ENCODE measurements at places on chromosomes 2 and 18.

DNA sequence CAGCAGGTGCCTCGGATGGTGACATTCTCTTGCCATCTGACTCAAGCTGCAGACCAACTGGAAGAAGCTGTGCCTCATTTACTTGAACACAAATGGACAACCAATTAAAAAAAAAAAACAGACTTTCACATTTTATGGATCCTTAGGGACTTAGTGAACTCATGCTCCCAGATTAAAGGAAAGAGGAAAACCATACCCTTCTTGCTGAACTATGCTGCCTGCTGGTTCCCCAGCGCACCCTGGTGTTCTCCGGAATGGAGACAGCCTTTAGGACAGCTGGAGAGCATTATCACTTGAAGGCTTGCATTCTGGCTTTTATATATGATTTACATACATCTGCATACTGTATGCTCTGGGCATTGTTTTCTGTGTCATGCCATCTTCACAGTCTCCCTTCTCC is 370.7 kb downstream of the SLC4A3 start:
- DNase-seq, result no peak

- peak; percentile 60 for DNase-seq
These were observed 53.7 kb upstream of the ARL4C start for GRCh38 chr2:234550511-234551107.

DNA sequence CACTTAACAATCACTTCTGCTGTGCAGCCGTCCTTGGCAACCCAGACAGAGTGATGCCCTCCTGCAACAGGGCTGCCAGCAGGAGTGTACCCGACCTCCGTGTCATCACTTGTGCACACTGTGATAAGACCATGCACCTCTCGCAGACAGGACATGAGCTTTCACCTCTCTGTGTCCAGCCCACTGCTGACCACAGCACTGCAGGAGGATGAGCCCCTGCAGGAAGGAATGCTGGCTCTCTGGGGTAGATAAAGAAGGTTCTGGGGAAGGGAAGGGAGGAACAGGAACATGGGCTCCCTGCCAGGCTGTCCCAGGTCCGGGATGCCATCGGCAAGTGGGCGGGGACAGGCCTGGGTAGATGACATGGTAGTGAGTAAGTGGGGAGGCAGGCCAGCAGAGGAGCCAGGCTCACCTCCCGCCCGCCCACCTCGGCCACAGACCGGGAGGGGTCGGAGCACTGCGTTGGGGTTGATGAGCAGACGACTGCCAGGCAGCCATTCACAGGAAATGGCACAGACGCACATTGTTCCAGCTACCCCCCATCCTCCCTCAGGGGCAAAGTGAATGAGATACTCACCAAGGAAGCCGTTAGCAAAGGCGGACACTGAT is 18.6 kb upstream of the COL6A3 start:
- DNase-seq, result no peak

DNA sequence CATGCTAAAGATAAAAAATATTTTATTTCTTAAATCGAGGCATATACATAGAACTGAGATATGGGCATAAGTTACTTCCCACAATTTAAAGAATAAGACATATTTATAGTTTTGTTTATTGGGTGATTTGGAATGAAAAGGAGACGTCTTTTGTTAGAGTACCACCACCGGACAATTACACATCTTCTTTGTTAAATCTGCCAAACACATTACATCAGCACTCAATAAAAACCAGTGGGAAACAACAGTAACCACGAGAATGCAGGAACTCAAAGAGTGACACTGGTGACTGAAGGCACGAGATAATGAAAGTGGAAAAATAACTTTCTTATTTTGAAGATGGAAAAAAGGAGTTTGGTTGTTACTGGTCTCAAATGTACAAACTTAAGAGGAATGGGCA is 92.6 kb upstream of the TFCP2L1 start:
- no peak for DNase-seq

- DNase-seq, result no peak
These were observed 11.1 kb downstream of the WDR43 start for GRCh38 chr2:28905533-28905932.

DNA sequence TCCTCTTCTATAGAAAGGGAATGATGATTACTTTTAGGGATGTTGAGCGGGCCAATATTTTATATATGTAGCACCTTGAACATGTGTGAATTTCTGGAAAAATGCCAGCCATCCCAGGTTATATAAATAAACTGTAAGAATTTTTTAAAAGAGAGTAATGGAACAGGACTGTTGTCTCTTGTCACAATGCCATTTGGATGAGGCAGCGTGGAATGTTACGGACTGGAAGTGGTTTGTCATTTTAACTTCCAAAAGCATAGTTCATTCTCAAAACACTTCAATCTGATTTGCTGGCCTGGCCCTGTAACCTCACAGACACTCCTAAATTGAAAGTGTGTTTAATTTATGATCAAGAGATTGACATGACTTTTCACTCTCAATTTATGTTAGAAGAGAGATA is 70.8 kb downstream of the TPGS2 start:
- DNase-seq, result no peak

DNA sequence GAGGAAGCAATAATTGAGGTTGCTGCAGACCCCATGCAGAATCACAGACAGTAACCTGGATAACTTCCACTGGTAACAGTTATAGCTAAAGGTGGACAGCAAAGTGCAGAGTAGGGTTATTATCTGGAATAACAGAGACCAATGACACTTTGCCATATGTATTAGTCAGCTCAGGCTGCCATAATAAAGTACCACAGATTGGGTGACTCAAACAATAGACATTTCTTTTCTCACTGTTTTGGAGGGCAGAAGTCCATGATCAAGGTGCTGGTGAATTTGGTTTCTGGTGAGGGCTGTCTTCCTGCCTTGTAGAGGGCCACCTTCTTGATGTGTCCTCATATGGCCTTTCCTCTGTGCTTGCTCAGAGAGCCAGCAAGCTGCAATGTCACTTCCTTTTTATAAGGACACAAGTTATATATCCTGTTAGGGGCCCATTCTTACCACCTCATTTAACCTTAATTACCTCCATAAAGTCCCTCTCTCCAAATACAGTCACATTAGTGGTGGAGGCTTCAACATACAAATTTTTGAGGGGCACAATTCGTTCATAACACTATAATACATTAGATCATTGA is 191.0 kb upstream of the LRP1B start:
- DNase-seq, result no peak

DNA sequence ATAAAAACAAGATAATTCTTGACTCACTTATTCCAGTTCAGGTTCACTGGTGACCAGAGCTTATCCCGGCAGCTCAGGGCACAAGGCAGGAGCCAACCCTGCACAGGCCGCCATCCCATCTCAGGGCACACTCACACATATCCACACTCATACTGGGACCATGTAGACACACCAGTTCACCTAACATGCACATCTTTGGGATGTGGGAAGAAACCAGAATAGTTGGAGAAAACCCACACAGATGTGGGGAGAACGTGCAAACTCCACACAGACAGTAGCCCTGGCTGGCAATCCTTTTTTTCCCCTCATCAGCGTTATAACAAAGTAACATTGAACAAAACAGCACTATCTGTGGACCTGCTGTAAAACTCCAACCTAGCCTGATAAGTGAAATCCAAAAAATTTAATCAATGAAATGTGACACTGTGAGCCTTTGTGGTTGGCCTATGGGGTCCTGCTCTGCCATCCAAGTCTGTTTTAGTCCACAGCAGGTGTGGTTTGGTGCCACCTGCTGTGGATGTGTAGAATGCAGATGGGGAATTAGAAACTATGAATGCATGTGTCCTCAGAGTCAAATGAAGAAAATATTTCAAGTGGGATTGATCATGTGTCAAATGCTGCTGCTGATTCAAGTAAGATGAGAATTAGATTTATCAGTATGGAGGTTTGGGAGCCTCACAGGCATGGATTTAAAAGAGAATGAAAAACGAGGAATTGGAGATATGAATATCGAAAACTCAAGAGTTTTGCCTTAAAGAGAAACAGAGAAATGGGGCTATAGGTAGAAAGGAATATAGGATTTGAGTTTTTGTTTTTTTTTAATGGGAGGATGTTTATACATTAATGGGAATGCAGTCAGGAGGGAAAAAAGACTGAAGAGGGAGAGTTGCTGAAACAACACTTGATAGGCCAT is 47.0 kb downstream of the UGP2 start:
- no peak for DNase-seq

- DNase-seq, result no peak
These were observed 136.5 kb upstream of the TWIST2 start for GRCh38 chr2:238711346-238711745.

DNA sequence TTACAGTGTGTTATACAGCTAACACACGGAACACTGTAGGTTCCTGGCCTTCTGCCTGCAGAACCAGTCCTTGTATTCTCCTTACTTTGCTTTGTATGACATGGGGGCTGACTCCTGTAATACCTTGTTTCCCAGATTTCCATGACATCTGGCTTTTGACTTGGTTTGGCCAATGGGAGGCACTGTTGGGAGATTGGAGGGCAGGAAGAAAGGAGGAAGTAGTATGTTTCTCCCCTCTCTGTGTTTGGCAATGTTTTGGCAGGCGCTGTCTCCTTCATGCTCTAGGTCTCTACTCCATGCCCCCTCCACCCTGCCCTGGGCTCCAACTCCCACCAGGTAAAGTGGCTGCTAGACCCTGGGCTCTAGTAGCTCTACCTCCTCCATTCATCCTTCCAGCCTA is 331.1 kb upstream of the SLC14A2 start:
- DNase-seq, result no peak

GRCh38 chr2:181642086-181642485 is 14.8 kb downstream of the CERKL start:
- no peak for DNase-seq

- DNase-seq, result no peak
These were observed 877 bp upstream of the BCL2L11 start for GRCh38 chr2:111119822-111120252.

DNA sequence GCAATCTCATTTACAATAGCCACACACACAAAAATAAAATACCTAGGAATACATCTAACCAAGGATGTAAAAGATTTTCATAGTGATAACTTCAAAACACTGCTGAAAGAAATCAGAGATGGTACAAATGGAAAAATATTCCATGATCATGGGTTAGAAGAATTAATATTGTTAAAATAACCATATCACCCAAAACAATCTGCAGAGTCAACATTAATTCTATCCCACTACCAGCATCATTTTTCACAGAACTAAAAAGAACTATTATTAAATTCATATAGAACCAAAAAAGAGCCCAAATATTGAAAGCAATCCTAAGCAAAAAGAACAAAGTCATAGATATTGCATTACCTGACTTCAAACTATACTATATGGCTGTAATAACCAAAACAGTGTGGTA is 50.4 kb downstream of the ZNF385B start:
- DNase-seq, result no peak

- DNase-seq, result no peak
These were observed 3.0 kb upstream of the HS1BP3 start for GRCh38 chr2:20653695-20654534.

DNA sequence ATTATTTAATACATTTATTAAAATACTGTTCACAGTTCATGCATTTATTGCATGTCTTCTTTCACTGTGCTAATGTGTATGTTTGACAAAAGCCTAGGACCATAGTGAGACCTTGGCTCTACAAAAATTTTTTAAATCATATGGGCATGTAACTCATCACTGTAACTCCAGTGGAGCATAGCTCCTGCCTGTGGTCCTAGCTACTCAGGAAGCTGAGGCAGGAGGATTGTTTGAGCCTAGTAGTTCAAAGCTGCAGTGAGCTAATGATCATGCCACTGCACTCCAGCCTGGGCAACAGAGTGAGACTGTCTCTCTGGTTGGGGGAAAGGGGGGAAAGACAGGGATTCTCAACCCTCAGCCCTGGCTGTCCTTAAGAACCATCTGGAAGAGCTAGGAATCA is 137.8 kb downstream of the PRKCE start:
- DNase-seq, result no peak

DNA sequence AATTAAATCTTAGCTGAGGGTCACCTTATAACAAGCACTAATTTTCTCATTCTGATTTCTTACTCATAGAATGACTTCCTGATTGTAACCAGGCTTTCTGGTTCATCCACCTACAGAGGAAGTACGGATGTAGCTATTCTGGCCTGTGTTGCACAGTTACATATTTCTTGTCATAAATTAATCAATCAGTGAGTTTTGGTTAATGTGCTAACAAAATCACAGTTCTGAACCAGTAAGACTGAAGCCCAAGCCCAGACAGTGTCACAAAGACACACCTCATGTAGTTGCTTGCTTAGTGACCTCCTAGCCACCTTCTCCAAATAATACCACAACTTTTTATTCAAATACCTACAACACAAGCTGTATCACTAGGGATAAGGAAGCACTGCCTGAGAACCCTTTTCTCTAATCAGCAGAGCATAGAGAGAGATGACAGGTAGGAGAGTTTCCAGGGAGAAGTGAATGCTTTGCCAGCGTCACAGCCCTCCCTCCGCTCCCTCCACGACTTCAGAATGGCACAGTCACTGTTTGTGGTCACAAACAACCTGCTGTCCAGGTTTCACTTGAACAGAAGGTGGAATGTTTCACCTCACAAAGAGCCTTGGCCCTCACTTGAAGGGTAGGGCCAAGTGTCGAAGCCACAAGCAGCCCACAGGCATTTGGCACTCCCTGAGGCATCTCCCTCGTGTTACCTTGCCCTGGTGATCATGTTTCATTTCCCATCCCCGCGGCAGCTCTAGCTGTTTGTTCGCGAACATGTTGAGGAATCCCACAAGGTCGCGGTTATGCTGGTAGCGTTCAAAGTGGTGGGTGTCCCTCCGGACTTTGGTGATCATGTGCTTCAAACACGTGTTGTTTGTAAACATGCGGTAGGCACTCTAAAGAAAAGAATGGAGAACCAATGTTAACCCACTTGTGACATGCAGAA is 120.8 kb upstream of the STK17B start:
- no peak for DNase-seq

DNA sequence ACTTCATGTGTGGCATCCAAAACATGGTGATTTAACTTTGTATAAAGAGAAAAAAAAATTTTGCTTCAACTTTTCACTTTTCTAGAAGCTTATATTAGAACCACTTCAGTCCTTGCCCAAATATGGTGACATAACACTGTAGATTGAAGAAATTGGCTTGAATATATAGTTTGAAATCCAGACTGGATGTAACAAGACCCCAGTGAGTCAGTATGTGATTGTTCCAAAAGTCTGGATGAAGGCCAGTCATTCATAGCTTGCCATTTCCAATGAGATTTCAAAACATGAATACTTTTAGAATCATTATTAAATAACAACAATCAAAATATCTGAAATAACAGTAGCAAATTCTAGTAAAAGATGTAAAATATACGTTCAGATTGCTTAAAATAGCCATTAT is 104.8 kb upstream of the FN1 start:
- DNase-seq, result no peak

GRCh38 chr18:49161627-49162026 is 210.9 kb upstream of the SMAD7 start:
- no peak for DNase-seq

DNA sequence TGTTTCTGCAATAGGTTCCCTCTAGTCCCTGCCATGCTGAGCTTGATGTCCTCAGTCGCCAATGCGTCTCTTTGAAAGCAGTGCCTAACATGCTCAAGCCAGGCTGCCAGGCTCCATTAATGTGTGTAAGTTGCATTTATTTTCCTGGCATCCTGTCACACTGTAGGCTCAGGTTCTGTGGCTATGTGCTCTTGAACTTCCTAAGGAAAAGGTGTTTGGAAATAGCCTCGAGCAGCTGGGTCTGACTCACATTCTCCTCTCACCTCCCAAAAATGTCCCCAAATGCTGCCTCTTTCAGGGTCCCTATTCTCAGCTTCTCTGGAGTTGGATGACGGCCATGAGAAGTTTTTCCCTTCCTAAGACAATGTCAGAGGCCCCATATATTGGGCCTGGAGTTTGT is 58.0 kb upstream of the SLC14A2 start:
- no peak for DNase-seq

GRCh38 chr2:66948234-66948633 is 448.9 kb upstream of the ETAA1 start:
- DNase-seq, result no peak

GRCh38 chr18:22674272-22674671 is 256.6 kb upstream of the CTAGE1 start:
- no peak for DNase-seq
